ENCODE measurements at places on chromosomes 12 and 14.

GRCh38 chr12:114933428-114934160 lies 249.6 kb upstream of the TBX3 start:
- peak; percentile 78 for DNase-seq

GRCh38 chr14:33714527-33715226 lies 236.2 kb downstream of the EGLN3 start:
- peak; percentile 76 for DNase-seq

- DNase-seq: no peak
These were observed 305 bp upstream of the SLC16A7 start for GRCh38 chr12:59595565-59595882.

GRCh38 chr14:23277189-23277588 lies 8.7 kb downstream of the HOMEZ start:
- no peak for DNase-seq

DNA sequence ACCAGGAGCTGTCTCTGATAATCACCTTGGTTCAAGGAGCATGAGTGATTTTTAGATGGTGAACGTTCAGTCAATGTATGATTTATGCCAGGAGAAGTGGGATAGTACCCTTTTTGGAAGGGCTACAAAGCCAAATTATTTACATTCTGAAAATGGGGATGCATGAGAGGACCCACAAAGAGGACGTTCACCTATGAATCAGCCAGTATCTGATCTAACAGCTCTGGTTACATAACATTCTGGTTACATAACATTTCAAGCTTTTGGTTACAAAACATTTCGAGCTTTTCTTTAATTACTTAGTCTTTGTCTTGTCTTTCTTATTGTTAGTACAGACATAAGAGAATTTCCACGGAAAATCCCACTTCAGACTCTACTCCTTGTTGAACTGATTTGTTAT lies 68.8 kb downstream of the SLCO1A2 start:
- DNase-seq: no peak

DNA sequence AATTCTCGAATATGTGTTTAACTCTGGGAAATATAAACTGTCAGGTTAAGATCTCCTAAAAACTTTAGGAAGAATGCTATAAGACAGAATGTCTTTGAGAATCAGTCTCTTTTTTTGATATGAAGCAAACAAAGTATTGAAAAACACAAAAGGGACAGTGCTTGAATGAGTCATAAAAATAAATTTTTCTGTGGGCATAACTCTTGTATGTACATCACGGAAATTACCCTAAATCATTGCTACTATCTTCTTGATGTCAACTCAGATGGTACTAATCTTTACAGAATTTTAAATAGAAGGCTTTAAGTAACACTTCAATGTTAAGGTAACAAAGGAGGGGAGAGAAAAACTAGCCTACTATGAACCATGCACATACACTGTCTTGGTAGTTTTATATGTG lies 244.0 kb upstream of the AMIGO2 start:
- no peak for DNase-seq
